Dermis microvascular lymphatic vessel endothelial cell (primary cell): ENCODE measurements at places on chromosomes 11 and 22.

DNA sequence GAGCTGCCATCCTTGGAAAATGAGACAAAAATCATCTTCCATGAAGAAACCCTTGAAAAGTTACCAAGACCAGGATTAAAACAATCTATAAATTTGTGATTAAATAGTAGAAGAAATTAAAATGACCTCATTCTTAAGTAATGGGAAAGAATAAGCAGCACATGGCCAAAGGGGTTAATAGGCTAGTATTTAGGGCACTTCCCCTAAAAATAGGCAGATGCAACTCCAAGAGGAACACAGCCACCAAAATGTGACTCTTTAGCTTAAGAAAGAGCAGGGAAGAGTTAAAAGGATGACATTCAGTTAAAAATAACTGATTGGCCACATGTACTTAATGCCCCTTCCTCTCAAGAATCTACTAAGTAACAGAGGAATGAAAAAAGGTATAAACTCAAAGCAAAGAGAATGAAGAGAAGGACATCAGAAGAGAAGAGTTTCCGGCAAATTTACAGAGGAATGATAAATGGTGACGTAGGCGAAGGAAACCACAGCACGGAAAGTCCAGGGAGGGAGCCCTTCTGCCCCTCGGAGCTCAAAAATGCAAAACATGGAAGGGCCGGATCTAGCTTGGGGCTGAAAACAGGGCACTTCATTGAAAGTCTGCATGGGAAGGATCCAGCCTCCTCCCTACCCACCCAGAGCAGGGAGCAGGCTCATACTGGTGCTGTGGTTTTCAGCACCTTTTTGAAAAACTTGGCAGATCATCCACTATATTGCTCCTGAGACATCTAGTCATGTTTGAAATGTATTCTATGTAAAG lies 17.8 kb downstream of the SCUBE2 start:
- DNase-seq: no peak

DNA sequence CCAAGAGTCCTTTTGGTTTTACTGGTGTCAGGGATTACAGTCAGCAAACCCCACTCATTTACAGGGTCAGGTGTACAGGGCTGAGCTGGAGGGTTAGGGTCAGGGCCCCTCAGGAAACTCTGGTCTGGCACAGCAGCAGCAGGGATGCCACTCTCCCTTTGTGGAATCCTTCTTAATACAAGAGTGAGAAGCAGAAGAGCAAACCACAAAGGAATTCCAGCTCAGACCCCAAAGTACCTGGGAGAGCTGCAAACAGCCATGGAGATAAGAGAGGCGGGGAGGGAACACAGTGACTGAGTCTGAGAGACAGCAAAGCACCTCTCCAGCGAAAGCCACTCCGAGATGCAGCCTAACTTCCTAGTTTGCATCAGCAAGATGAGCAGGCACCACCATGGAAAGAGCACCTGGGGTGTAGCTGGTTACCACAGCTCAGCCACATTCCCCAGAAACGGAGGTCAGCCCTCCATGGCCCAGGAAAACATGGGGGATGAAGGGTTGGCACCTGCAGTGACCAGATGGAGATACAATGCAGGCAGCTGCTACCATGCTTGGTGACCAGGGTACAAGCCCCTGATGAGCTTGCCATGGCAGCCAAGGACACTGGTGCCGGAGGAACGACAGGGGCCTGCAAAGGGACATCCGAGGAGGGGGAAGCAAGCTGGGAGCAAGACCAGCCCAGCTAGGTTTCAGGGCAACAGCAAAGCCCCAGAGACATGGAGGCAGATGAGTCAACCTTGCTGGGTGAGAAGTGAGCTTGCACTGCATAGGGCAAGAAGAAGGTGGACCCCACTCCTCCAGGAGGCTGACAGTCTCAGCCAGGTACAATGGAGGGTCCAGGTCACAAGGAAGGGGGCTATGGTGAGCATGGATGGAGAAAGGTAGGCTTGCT lies 3.9 kb downstream of the BET1L start:
- DNase-seq: no peak

GRCh38 chr11:46827995-46828394 lies 18.1 kb downstream of the CKAP5 start:
- DNase-seq: no peak

DNA sequence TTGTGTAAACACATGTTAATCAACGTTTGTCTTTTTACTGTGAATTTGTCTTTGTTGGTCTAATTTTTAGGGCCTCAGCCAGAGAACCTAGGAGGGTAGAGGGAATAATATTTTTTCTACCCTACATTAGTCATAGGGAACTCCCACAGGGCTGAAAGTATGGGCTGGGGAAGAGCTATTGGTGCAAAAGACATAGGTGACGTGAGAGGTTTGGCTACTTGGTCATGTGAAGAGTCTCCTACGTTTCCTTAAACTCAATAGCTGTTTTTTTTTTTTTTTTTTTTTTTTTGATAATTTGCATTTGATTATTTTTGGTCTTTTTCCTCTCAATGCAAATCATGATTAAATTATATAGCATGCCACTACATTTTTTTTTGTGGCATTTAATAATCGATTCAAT lies 15.9 kb upstream of the MMP7 start:
- DNase-seq: no peak

- DNase-seq: no peak
These were observed 850.8 kb downstream of the BRD1 start for GRCh38 chr22:48976556-48977535.

DNA sequence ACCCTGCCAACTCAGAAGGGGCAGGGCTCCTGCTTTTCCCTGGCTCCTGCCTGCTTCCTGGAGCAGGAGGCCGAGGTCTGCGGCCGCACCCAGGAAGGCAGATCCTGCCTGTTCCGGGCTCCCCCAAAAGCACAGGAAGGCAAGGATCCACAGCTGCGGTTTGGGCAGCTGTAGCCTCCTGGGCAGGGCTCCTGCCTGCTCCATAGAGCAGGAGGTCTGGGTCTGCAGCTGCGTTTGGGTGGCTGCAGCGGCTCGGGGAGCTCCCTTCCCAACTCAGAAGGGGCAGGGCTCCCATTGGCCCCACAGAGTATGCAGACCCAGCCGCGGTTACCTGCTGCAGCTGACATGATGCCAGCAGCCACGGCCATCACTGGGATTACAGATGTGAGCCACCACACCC lies 5.5 kb downstream of the UPK2 start:
- DNase-seq: no peak
